ENCODE measurements at places on chromosomes 5 and 9.

DNA sequence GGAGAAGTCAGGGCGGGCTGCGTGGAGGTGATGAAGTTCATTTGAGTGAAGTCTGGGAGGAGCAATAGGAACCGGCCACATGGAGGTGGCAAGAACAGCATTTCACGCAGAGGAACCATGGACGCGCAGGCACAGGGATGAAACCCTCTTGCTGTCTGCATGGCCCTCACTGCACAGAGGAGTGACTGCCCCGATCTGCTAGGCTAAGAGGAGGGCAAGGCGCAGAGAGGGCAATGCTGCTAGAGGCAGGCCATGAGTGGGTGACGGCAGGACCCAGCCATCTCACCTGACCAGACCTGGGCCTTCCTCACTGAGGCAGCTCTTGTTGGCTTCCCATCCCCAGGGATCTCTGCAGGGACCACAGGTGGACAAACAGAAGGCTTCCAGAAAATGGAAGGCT is 90.3 kb downstream of the BARX1 start:
- DNase-seq: no peak

DNA sequence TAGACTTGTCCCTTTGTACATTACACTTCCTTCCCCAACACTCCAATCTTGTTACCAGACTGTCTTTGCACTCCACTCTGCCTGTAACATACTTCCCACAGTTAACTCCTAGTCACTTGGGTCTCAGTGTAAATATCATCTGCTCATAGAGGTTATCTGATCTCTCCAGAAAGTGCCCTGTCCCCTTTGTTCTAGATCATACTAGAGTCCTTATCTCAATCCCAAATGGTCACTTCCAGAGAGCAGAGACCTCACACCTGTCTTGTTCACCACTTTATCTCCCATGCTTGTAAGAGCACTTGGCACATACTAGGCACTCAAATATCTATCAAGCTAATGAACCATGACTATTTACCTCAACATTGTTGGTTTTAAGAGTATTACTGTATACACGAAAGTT is 30.4 kb downstream of the SETX start:
- no peak for DNase-seq

- no peak for DNase-seq
Measured at GRCh38 chr9:30482499-30482898, 1901.9 kb upstream of the ACO1 start.

DNA sequence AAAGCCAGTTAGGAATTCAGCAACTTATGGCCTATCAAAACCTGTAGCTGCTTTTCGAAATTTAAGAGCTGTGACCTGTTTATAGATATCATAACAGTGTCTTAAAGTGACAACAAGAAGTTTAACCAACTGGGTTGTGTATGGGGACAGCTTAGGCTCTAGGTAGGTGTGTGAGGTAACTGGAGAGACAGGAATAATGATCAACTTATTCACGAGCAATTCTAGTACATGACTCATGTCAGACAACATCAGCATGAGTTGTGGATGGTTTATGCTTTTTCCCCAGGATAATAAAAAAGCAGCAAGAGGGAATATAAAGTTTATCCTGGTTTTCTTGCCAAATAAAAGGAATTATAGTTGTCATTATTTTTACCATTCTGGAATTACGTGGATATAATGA is 88.6 kb downstream of the GDNF start:
- no peak for DNase-seq

- no peak for DNase-seq
Measured at GRCh38 chr5:61344187-61344944, 12.3 kb downstream of the ZSWIM6 start.

DNA sequence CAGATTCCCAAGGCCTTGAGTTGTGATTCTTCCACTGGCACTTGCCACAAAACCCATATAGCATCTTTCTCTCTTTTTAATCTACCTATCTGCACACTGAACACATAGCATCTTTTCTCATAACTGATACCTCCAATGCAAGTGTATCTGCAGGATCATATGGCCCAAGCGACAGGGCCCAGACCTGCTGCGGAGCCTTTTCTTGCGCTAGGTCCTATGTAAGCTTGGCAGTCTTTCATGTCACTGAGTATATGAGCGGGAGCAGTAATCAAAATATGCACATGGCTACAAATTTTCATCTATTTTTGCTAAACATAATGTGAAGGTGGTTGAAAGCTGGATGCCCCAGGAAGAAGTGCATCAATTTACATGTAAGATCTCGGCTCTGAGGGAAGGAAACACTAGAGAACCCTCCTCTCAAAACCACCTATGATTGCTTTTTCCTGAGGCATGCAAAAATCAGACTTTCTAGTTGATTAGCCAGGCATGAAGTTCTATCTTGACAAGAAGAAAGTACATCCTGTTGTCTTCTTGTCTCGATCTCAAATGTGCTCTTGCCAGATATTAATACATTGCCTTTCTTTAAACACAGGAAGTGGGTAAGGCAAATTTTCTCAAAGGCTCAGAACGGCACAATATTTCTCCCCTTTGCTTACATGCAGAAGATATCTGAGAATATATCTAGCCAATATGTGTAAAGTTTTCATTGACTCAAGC is 26.9 kb upstream of the CEMIP2 start:
- no peak for DNase-seq

DNA sequence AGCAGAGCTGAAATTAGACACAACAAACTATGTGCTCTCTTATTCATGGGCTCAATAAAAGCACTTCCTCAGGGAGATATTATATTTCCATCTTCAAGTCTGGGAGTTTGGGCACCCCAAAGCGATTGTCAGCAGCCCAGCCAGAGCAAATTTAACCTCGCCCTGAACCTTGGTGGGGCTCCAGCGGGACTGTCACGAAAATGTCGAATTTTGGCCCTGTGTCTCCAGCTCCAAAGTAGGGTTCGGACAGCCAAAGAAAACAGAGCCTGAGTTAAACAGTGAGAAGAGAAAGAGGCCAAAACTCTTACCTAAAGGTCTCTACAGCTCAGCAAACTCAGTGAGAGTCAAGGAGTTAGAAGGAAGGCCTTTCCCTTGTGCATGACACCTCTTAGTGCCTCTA is 432.9 kb downstream of the SPATA31D1 start:
- DNase-seq: no peak

DNA sequence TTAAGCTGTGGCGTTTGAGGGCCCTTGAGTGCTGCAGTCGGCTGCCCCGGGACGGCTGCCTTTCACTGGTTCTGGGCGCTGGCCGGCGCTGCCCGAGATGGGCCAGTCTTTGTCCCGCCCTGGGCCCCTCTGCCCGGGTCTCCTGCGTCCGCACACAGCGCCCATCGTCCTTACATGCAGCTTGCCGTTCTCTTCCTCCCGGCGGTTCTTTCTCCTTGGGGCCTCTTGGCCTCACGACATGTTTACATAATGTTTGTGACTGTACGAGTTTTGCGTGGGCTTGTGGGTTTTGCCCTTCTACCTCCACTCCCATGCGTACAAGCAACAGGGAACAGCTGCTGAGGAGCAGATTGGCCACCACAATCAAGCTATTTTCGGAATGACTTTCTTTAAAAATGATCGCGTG is 618 bp downstream of the TNPO1 start:
- peak; percentile 71 for DNase-seq
